Erythroblast (primary cell): ENCODE measurements at places on chromosomes 16 and 17.

- no peak for DNase-seq
Measured at GRCh38 chr17:79666111-79666510, 55.3 kb upstream of the RBFOX3 start.

- peak; percentile 98 for DNase-seq
Measured at GRCh38 chr17:62065611-62066468, 762 bp upstream of the MED13 start.

DNA sequence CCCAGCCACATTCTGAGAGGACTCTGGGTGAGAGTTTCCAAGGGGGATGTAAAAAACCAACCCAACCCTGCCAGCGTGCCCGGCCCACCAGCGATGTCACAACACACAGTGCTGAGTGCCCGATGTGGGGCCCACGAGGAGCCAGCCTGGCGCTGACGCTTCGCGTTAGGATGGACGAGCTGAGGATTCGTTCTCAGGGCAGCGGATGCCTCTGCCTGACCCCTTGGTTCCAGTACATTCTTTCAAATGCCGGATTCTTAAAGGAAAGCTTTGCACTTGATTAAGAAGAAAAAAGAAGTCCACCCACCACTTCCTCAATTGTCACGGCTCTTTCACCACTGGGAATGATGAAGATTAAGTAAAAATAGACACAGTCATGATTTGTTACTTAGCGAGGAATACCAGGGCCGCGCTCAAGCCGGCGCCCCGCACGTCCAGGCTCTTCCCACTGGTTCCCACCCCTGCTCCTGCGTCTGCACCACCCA is 79.4 kb downstream of the IRF8 start:
- DNase-seq = no peak

- no peak for DNase-seq
Measured at GRCh38 chr16:1769402-1770300, 1.7 kb downstream of the NME3 start.

- no peak for DNase-seq
Measured at GRCh38 chr17:74217888-74218287, 4.5 kb downstream of the TTYH2 start.

GRCh38 chr17:3957735-3958599 is 6.3 kb downstream of the ATP2A3 start:
- DNase-seq = no peak

DNA sequence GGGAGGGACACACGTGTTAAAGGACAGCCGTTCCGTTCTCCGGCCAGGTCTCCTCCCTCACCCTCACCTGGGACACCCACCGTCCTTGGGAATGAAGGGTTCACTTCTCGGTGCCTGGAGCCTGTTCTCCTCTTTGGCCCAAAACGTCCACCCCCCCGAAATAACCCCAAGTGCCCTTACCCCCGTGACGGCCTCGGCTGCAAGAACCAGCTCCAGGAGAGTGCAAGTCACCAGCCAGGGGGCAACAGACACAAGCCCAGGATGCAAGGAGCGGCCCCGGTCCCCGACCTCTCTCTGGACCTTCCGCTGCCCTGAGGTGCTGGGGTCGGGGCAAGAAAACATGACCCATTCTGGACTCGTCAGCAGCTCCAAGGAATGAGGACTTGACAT is 20.0 kb upstream of the UBE2I start:
- DNase-seq = no peak

DNA sequence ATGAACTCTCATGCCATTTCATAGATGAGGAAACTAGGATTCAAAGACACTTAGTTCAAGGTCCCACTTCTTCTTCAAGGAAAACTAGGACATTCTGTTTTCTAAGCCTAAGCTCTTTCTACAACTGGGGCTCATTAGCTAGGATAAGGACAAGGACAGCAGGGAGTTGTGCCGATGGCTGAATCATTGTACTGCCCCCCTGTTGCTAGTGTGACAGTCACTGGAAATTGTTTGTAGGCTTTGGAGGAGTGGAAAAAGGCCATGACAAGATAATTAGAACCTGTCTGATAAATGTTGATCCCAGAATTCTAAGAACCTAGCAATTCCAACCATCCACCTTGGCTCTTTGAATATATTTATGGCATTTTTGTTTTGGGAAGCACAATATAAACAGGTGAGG is 445.7 kb downstream of the CDH8 start:
- no peak for DNase-seq

DNA sequence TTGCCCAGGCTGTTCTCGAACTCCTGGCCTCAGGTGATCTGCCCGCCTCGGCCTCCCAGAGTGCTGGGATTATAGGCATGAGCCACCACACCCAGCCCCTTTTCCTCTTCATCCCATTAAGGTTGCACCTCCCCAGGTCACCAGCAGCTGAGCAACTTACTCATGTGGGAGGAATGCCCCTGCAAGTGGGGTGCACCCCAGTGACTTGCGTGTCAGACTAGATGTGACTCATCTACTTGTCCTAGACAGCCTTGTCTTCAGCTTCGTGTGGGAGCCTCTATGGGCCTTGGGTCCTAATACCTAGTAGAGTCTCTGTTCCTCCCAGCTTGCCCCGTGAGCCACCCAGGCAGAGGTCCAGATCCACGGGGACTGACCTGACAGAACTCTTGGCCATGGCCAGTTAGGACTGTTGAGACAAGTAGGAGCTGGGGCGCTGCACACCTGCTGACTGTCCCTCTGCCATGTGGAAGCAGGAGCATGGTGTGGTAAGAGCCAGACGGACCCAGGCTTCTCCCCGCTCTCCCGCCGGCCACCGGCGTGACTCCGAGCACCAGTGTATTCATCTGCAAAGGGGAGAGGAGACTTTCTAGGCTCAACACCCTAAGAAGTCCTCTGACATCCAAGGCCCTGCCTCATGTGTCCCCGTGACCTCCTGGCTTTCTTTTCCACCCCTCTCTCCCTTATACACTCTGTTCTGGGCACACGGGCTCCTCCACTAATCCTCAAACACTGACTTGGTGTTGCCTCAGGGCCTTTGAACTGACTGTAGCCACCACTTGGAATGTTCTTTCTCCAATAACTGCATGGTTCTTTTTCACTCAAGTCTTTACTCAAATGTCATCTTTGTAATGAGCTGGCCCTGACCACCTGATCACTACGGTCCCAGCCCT is 11.6 kb upstream of the CBX4 start:
- DNase-seq = peak; percentile 21

DNA sequence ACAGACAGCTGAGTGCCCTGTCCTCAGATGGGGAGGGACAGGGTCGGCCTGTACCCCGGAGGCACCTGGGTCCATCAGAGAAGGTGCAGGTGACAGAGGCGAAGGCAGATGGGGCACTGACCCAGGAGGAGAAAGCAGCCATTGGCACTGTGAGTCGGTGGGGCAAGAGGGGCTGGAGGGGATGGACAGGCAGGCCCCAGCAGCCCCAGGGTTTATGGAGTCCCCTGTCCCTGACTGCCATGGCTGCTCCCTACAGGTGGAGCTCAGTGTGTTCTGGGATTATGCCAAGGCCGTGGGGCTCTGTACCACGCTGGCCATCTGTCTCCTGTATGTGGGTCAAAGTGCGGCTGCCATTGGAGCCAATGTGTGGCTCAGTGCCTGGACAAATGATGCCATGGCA is 32.1 kb downstream of the ANKRD40 start:
- DNase-seq = no peak

- DNase-seq = no peak
Measured at GRCh38 chr16:27813591-27813990, 249.9 kb downstream of the GSG1L start.

DNA sequence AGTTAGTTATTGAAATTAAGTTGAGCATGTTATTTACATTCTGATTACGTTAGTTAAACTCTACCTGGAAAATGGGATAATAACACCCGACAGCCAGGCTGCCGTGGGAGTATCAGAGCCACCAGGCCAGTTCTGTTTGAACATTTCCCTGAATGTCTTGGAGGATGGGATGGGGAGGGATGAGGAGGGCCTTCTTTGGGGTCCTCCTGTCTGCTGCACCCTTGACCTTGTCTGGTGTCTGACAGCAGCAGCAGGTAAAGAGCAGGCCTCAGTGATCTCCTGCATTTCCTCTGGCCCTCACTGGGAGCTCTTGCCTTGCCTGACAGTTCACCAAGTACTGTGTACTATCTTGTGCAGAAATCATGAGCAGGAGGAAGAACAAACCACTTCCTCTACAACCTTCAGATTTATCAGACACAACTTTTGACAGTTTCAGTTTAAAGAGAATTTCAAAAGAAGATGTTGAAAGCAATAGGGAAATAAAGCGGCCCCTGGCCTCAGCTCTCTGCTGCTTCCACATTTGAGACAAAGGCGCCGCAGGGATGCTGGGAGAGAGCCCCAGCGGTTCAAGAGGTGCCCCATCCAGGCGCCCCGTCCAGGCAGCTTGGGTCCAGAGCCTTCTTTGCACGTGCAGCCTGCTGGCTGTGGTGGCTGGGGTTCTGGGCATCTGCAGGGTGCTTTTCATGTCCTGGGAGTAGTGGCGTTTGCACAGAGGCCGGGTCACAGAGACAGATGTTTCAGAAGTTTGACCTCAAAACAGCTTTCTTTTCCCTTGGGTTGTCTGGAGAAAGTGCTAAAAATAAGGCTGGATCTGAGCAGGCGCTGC is 25.3 kb downstream of the CMIP start:
- DNase-seq = no peak

DNA sequence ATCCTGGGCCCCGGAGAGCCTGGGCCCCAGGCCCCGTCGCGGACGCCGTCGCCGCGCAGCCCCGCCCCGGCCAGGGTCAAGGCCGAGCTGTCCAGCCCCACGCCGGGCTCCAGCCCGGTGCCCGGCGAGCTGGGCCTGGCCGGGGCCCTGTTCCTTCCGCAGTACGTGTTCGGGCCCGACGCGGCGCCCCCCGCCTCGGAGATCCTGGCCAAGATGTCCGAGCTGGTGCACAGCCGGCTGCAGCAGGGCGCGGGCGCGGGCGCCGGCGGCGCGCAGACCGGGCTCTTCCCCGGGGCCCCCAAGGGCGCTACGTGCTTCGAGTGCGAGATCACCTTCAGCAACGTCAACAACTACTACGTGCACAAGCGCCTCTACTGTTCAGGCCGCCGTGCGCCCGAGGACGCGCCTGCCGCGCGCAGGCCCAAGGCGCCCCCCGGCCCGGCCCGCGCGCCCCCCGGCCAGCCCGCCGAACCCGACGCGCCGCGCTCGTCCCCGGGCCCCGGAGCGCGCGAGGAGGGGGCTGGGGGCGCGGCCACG is 36.8 kb upstream of the ZC3H18 start:
- DNase-seq = no peak

- peak; percentile 20 for DNase-seq
Measured at GRCh38 chr16:24748242-24748641, 18.8 kb downstream of the TNRC6A start.
